ENCODE measurements at places on chromosomes 2 and 18.

- no peak for DNase-seq
Measured at GRCh38 chr2:68765739-68766375, 31.2 kb downstream of the ARHGAP25 start.

DNA sequence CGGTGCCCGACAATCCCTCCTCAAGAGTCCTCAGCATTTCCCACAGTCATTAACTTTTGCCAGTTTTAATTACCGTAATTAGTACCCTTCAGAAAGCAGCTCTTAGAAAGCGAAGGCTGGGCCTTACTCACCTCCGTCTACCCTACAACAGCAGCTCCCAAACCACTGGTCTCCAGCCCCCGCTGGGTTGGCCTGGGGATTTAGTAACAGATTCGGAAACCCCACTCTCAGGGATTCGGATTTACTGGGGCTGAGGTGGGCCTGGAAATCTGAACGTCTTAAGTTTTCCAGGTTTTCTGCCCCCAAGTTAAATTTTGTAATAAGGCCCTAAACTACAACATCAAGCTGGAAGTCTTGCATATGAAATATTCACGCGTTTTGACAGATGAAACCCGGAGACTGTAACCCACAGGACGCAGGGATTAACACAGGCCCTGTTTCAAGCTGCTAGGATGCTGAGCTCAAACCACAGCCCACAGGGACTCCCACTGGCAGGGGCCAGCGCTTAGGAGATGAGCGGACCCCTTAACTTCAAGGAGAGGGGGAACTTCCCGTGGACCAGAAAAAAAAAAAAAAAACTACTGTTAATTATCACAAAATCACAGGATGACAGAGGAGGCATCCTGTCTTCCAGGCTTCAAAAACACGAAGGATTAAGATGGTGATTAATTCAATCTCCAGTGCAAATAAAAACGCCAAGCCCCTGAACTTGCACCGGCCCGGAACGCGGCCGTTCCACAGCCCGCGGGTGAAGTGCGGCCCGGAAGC is 985 bp downstream of the ILKAP start:
- no peak for DNase-seq

- no peak for DNase-seq
Measured at GRCh38 chr18:35335866-35336265, 8.4 kb downstream of the ZNF24 start.

GRCh38 chr2:4122726-4123125 is 419.4 kb downstream of the DCDC2C start:
- DNase-seq, result no peak

DNA sequence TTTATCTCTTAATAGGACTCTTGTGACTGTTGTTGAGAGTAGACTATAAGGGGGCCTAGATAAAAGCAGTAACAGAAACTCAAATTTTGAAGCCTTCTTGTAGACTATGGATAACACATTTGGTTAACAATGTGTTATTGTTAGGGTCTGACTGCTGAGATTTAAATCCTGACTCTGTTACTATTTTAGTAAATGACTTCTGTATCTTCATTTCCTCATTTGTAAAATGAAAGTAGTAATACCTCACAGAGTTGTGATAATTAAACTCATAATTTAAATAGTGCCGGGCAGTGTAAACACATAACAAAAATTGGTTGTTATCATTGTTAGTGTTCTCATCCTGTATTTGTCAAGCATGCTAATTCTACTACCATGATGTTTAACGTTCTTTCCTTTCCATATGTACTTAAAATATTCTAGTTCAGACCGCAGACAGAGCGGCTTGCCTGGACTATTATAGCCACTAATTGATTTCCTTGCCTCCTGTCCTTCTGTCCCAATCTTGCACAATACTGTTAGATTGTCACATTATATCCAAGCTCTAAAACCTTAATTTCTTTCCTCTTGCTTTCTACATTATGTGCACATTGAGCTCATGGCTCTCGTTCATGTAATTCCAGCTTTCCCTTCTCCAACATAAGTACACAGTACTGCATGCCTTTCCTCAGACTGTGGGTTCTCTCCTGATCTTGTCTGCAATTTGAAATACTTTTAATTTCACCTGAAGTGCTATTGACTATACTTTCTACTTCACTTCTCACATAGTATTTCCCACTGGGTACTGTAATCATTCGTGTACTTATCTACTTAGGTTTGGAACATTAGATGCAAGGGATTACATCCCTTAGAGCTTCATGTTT is 48.4 kb downstream of the RBBP8 start:
- no peak for DNase-seq

- DNase-seq, result no peak
Measured at GRCh38 chr2:37417321-37417720, 72.9 kb downstream of the QPCT start.

GRCh38 chr2:212777020-212777491 is 238.5 kb upstream of the ERBB4 start:
- no peak for DNase-seq

- DNase-seq, result no peak
Measured at GRCh38 chr2:24472416-24472815, 18.6 kb upstream of the NCOA1 start.

DNA sequence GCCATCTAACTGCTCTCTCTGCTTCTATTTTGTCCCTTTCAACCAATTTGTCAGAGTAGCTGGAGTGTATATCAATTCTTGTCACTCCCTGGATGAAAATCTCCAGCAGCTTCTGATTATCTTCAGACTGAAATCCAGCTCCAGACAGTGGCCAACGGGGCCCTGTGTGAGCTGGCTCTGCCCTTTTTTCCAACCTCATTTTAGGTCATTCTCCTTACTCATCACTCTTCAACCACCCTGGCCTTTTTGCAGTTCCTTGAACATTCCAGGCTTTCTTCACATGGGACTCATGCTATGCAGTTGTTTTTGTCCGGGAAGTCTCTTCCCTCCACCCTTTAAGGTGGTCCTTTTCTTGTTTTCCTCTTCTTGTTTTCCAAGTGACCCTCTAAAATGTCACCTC is 15.4 kb upstream of the FAP start:
- no peak for DNase-seq

DNA sequence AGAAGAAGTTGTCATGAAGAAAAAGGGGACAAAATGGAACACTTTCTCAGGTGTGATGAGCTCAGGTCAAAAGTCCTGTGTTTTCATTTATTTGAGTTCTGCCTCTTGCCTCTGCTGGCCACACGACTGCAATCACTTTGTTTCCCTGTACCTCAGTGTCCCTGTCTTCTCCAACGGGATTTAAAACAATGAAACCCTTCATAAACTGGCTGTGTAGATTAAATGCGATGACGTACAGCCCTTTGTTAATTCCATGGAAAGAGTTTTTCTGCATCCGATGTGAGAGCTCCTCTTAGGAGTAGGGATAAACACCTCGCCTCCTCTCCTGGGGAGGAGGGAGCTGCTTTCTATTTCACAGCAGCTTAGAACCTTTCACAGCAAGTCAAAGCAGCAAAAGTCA is 51.5 kb upstream of the CNGA3 start:
- no peak for DNase-seq

- DNase-seq, result no peak
Measured at GRCh38 chr2:202848813-202849212, 22.8 kb downstream of the ICA1L start.

DNA sequence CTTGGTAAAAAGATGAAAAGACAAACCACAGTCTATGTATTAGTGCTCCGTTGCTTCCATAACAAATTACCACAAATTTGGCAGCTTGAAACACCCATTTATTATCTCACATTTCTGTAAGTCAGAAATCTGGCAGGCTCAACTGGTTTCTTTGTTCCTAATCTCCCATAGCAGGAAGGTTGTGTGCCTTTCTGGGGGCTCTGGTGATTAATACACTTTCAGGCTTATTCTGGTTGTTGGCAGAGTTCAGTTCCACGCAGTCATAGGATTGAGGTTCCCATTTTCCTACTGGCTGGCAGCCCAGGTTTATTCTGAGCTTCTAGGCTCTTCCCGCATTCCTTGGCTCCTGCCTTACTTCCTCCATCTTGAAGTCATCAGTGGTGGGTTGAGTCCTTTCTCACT is 189.3 kb downstream of the ANAPC1 start:
- no peak for DNase-seq

DNA sequence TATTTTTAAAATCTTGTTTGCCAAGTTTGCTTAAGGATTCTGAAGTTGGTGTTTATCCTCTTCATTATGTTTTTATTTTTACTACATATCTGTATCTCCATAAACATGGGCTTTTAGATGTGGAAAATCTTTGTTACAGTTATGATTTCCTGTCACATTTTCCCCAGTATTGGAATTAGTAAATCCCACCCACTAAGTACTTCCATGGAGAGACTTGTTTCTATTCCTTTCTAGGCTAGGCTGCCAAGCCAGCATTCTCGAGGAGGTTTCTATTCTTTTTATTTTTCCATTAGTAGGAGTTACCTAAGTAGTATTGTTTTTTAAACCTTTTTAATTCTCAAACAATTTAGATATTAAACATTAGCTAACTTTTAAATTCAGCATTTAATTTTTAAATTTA is 22.1 kb downstream of the PKP4 start:
- no peak for DNase-seq

DNA sequence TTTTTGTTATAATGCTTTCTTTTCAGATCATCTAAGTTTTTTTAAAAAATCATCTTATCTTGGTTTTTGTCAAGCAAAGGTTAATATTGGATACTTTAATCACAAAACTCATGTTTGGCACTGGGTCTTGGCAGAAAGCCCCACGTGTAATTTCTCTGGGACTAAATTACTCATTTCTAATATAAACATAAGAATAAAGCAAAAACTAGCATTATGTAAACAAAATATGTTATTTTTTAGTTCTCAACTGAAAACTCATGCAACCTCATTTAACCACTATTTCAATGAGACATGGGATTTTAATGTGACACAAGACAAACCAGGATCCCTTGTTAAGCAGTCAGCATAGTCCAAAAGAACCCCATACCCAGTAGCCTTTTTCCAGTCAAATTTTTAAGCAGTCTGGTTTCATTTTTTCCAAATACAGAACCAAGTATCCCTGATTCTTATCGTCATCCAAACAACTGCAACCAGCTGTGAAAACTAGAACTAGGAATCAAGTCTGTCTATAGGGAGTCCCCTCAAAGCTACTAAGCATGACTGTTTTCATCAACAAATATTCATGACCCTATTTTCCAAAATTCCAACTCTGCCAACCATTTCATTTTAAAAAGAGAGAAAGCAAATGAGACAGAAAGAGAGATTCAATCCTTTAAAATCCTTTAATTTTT is 27.1 kb downstream of the PID1 start:
- no peak for DNase-seq

- DNase-seq, result no peak
Measured at GRCh38 chr2:144128130-144128746, 391.7 kb downstream of the ZEB2 start.

DNA sequence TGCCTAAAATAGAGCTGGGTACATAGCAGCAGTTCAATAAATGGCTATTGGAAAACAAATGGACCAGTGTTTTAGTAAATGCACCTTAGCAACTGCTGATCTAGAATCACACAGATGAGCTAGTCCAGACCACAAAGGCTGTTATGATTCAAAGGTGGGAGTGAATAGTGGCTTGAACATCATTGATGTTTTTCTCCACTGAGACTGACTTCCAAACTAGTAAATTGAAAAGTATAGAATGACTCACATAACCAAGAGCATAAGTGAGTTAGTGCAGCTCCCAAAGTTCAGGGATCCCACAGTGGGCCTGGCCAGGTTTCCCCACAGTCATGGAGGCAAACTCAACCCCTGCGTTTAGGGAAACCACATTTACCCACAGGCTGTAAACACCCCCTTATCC is 106.7 kb upstream of the YPEL5 start:
- DNase-seq, result no peak

GRCh38 chr2:207724113-207724512 is 12.7 kb downstream of the CCNYL1 start:
- DNase-seq, result no peak

GRCh38 chr2:96156926-96157648 is 11.8 kb upstream of the DUSP2 start:
- no peak for DNase-seq

GRCh38 chr2:239294571-239295054 is 106.2 kb downstream of the HDAC4 start:
- no peak for DNase-seq

- no peak for DNase-seq
Measured at GRCh38 chr18:4640349-4641012, 185.4 kb upstream of the DLGAP1 start.

GRCh38 chr18:77321823-77322805 is 72.5 kb downstream of the GALR1 start:
- no peak for DNase-seq

- DNase-seq, result no peak
Measured at GRCh38 chr2:217995731-217996231, 7.0 kb downstream of the TNS1 start.

DNA sequence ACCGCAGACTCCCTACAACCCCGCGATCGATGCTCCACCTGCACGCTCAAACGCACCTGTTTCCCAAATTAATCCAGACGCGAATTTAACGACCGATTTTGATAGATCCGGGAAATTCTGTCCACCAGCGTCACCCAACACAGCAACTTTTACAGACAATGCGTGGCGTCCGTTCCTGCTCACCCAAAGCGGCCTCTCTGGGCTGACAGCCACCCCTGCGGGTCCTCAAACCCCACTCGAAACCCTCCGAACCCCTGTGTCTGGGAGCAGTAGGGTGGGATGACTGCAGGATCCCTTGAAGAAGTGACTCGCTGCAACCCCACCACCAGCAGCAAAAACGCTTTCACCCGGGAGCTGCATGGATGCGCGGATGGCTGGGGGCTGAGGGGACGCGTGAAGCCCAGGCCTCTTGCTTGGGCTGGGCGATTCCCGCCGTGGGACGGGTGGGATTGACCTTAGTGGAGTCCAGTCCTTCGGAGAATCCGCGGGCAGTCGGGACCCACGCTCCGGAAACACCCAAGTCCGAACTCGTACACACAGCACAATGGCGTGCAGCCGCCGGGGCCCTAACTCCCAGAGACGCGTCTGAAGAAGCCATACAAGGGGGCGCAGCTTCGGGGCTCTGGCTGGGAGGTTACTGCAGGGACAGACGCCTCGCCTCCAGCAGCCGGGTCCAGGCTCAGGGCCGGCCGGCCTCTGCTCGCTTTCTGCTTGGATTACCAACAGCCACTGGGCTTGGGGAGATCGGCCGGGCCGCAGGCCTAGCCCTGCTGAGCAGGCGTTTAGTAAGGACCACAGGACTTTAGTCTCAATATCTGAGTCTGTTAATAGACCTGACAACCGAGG is 31.1 kb upstream of the ATP6V1B1 start:
- no peak for DNase-seq

DNA sequence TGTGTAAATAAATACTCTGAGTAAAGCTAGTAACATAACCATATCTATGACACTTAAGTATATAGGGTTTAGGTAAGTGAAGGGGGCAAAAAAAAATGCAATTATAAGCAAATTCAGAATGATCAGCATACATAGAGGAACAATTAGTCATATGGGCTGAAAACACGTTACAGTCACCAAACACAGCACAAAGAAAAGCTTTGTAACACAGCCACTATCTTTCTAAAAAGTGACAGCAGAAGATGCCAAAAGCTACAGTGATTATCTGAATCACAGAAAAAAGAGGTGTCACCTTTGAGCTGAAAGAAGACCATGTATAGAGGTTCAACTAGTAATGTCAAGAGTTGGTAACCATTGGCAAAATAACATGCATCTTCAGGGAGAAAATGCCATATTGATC is 115.5 kb downstream of the ERBB4 start:
- DNase-seq, result no peak

GRCh38 chr18:58135183-58135641 is 91.2 kb downstream of the NEDD4L start:
- DNase-seq, result no peak

GRCh38 chr2:219225350-219225749 is 4.1 kb downstream of the ATG9A start:
- no peak for DNase-seq

Data from stimulated activated CD8-positive, alpha-beta memory T cell treated with anti-CD3 and anti-CD28 coated beads, Interleukin-7, amount 100 ng/mL, for 48 hours (primary cell).